Central memory CD4-positive, alpha-beta T cell (primary cell): ENCODE measurements at places on chromosomes 1 and 21.

GRCh38 chr1:220300442-220301121 lies 28.3 kb upstream of the RAB3GAP2 start:
- DNase-seq = no peak

- DNase-seq = no peak
Observed at GRCh38 chr21:27802816-27803475, 836.1 kb upstream of the ADAMTS5 start.

DNA sequence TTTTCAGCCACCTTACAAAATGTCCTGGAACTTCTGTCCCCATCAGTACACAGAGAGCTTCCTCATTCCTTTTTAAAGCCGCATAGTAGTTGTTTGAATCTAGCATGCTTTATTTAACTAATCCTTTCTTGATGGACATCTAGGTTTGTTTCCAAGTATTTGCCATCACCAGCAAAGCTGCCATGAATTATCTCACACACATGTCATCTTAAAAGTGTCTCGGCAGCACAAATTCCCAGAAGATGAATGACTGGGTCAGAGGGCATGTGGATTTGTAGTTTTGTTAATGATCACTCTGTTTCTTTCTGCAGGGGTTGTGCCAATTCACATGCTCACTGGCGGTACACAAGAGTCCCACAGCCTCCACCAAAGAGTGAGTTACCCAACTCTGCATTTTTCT lies 68.3 kb downstream of the CLIC6 start:
- DNase-seq = no peak

GRCh38 chr1:176919386-176920378 lies 244.8 kb downstream of the ASTN1 start:
- no peak for DNase-seq

GRCh38 chr21:14566894-14567293 lies 20.8 kb upstream of the SAMSN1 start:
- DNase-seq = no peak

DNA sequence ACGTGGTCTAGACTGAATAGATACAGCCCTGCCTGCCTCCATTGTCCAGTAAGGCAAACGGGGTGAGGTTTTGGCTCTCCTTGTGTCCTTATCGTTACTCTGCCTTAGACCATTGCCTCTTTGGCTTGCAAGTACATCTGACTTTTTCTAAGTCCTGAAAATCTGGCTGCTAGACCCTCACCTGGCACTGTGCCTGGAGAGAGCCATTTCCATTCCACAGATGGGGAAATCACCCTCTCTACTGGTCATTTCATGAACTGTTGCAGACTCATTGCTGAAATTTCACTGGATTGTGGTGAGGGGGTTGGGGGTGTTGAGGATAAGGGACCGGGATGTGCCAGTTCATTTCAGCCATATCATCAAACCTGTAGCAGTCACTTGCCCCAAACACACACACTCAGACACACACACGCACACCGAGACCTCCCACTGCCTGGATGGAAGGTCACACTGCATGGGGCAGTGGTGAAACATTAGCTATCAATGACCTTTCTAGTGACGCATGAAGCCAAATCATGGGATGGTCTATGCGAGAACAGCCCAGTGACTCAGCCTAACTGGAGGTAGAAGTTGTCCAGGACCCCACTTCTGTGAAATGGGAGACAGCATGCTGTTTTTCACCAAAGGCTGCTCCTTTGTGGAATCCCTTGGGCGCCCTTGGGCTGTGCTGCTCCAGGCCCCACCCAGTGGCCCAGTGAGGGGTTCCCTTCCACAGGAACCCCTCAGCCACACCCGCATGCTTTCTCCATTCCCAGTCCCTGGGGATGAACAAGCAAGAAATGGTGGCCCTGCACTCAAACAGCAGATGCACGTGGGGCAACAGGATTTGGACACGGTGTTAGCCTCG lies 34.9 kb upstream of the VASH2 start:
- no peak for DNase-seq

DNA sequence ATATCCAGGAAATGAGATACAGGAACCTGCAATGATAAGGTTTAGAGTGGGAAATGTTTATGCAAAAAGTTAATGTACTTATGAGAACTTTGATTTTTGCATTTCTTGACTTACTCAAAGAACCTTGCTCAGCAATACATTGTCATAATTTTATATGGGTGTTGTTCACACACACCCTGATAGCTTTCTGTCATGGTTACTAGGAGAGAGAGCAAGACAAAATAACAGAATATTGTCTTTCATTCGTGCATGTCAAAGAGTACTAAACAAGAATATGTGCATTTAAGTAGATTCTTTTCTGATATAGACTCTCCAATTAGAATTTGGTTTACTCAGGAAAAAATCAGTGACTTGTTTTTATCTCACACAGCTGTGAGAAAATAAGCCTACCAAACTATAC lies 27.5 kb upstream of the KCNA3 start:
- DNase-seq = no peak

DNA sequence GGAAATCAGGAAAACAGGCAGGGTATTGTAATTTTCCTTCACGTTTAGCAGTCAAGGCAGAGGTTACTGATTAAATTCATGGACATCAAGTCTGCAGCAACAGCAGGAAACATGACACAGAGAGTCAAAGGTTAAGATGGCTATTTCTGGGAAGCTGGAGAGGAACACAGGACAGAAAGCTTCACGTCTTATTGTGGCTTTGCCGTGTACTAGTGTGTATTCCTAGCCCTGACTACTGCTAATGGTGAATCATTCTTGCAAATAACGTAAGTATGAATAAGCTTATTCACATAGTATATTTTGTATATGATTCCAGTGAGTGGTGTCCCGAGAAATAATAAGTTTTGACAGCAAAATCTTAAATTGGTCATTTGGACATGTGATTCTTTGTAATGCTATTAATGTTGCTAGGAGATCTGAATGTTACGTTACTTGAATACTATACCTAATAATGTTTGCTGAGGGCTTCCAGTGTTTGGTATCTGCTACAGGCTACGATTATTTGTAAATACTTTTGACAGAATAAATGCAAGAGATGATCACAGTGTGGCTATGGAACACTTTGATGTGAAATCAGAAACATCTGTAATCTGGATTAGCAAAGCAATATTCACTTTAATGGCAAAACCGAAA lies 77.4 kb downstream of the DISP1 start:
- DNase-seq = no peak

- DNase-seq = no peak
Observed at GRCh38 chr21:35404247-35404646, 355.1 kb upstream of the RUNX1 start.

GRCh38 chr1:197961449-197961848 lies 44.3 kb downstream of the LHX9 start:
- no peak for DNase-seq

- no peak for DNase-seq
Observed at GRCh38 chr21:36186081-36186480, 29.5 kb downstream of the DOP1B start.

DNA sequence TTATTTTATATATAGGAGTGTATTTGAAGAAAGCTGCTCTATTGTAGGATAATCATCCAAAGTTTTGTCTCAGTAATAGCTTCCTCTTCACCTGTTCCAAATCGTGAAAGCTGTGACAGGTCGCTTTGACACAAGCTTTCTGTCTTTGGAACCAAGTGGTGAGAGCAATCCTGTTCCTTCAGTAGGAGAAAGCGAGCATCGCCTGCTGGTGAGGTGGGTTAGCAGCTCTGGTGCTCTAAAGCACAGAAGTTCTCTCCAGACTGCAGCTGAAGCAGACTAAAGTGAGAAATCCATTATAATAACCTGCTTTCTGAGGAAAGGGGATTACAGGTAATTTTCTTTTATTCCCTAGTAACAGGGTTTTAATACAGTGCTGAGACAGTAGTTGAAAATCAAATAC lies 803.8 kb downstream of the ADGRL2 start:
- DNase-seq = no peak

DNA sequence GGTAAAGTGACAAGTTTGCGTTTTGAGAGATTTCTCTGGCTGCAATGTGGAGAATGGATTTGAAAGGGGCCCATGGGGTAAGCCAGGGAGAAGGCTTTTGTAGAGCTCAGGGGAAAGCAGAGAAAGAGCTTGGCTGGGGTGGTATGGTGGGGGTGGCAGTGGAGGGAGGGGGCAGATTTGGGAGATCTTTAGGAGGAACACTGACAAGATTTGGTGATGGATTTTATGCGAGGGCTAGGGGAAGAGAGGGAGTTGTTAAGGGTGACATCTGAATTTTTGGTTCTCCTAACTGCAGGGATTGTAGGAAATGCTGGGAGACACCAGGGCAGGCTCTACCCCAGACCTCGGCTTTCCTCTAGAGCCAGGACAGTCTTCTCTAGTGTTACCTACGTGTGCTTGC lies 108.7 kb upstream of the ZNF678 start:
- DNase-seq = no peak

DNA sequence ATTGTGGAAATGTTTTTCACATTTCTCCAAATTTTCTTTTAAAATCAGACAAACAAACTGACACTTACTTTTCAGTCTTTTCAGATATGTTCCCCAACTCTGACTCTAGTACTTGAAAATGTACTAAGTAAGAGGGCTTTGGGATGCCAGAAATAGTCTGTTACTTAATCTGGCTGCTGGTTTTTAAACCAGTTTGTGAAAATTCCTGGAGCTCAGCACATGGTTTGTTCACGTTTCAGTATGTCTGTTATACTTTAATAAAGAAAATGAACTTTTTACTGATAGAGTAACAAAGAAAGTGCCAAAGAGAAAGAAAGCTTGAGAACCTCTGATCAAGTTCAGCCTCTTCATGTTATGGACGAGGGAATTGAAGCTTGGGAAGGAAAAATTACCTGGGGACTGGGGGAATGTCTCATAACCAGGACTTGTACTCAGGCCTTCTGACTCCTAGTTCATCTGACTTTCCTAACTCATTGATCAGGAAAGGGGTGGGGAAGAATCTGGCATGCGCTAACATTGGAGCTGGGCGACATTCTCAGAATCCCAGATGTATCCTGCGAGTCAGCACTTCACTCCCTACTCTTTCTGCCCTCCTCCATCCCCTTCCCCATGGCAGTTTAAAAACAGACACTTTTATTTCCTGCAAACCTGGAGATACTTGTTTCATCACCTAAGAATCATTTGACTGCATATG lies 30.8 kb upstream of the DNAJC6 start:
- no peak for DNase-seq

DNA sequence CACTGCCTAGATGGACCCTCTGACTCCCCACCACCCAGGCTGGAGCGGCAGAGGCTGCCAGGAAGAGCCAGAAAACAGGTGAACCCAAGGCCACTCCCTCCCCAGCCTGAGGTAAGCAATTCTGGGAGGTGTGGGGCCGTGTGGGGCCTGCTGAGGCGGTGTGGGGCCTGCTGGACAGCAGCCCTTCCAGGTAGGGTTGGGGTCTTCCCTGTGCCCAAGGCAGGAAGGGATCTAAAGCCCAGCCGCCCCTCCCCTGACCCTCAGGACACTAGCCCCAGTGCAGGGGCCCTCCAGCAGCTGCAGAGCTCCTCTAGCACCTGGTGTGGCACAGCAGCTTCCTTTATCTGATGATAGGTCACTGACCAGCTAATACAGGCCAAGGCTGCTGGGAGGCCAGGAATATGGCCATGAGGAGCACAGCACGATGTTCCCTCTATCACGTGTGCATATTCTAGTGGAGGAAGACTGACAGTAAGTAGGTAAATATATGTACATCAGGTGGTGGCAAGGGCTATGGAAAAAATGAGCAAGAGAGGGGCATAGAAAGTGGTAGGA lies 86.9 kb downstream of the IER5 start:
- DNase-seq = no peak

GRCh38 chr1:182015360-182015759 lies 46.2 kb downstream of the ZNF648 start:
- DNase-seq = no peak

DNA sequence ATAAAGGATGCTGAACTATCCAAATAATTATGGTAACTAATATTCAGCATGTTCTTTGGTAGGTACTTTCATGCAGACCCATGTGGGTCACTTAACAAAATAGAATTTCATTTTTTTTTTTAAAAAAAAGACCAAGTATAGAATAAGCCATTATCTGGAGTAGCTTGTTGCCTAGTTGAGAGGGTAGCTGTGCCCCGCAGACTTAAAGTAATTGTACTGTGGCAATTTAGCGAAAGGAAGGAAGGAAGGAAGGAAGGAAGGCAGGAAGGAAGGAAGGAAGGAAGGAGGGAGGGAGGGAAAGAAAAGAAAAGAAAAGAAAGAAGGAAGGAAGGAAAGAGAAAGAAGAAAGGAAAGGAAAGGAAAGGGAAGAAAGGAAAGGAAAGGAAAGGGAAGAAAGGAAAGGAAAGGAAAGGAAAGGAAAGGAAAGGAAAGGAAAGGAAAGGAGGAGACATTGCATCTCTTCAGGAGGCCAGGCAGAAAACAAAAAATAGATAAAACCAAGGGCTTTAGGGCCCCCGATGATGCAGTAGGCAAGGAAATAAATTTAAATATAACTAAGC lies 35.3 kb upstream of the C1orf21 start:
- DNase-seq = no peak

GRCh38 chr1:65357291-65357960 lies 48.1 kb downstream of the DNAJC6 start:
- no peak for DNase-seq

GRCh38 chr1:208289716-208290115 lies 45.5 kb upstream of the PLXNA2 start:
- DNase-seq = no peak

- DNase-seq = peak; percentile 73
Observed at GRCh38 chr1:24927988-24928688, 1.9 kb downstream of the RUNX3 start.

DNA sequence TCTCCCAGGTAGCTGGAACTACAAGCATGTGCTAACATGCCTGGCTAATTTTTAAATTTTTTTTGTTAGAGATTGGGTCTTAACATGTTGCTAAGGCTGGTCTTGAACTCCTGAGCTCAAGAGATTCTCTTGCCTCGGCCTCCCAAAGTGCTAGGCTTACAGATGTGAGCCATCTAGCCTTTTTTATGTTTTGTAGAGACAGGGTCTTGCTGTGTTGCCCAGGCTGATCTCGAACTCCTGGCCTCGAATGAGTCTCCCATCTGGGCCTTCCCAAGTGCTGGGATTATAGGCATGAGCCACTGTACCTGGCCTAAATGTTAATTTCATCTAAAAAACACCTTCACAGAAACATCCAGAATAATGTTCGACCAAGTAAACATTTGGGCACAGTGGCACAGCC lies 48.6 kb downstream of the FNBP1L start:
- DNase-seq = no peak

DNA sequence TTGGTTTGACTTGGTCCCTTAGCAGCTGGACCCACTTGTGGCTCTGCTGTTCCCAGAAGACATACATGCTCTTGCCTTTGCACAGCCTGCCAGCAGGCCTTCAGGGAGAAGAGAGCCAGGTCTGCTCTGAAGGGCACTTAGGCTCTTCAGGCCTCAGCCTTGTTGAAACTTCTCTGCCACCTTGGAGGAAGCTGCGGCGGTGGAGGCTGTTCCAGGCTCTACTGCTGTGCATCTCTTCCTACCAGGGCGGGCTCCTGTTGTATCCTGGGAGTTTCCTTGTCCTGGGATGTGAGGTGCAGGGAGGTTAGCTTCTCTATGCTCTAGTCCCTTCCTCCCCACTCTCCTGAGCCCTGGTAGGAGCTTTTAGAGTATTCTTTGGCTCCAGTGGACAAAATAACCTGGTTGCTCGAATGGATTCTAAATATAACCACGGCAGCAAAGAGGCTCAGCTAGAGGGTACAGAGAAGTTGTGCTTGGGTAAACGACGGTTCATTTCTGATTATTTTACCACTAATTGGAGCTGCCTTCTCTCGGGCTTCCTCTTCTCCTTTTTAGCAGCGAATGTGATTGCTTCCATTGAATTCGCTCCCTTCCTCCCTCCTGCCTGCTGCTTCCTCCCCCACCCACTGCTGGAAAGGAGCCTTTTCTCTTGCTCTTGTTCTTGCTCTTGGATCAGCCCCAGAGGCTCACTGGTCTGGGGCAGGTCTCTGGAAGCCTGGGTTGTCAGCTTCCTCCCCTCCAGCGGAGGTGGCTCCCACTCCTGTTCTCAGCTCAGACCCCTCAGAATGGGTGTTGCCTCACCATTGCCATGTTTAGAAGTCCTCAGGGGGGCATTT lies 126.6 kb upstream of the CACNA1E start:
- DNase-seq = no peak
